LoVo (cell line): ENCODE measurements at places on chromosomes 5 and 9.

GRCh38 chr5:155308289-155308688 lies 294.7 kb downstream of the KIF4B start:
- no peak for DNase-seq

GRCh38 chr5:172175263-172175719 lies 12.7 kb downstream of the STK10 start:
- no peak for DNase-seq

GRCh38 chr5:126503602-126504104 lies 80.4 kb downstream of the GRAMD2B start:
- no peak for DNase-seq

DNA sequence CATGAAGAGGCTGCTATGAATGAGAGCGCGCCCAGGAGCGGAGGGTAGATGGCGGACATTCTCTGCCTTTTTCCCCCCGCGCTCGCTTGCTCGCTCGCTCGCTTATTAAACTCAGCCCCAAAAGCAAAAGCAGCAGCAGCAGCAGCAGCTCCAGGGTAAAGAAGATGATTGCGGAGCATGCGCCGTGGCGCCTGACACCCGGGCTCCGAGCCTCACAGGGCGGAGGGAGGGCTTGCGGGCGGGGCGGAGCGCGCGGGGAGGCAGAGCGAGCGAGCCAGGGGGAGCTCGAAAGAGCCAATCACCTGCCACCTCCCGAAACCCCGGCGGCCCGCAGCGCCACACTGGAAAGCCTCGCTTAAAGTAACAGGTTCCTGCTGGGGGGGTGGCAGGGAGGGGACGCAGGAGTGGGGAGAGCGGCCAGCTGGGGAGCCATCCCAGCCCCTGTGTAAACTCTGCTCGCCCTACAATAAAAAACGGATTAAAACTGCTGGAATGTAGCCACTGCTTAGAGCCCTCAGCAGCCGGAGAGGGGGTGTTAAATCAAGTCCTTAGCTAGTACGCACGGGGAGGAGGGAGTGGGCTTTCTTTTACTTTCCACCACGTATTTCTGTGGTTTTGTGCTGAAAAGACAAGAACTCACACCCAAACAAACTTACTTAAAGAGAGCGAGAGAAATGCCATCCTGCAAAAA lies at the start of gene MLLT3:
TSS of gene MLLT3 (minus strand) at position 170 of the 691 bp plus-strand sequence.
- peak; percentile 97 for DNase-seq

DNA sequence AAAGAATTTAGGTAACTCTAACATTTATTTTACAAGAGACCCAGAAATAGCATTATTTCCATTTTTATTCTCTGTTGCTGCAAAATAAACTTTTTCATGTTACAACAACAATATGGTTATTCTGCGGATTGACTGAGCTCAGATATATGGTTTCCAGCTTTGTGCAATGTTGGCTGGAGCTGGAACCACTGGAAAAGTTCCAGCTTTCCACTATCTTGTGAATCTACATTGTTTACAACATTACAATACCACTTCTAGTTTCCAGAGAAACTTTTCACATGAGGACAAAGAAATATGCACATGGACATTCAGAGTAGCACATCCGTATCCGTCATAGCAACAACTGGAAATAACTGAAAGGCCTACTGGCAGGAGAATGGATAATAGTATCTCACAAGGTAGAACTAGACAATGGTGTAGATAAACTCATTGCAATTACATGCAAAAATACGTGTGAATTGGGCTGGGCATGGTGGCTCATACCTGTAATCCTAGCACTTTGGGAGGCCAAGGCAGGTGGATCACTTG lies 436.1 kb upstream of the ADAMTS16 start:
- DNase-seq = no peak

GRCh38 chr5:9500625-9501024 lies 45.2 kb downstream of the SEMA5A start:
- DNase-seq = no peak

GRCh38 chr9:133843751-133844397 lies 105.7 kb upstream of the SARDH start:
- no peak for DNase-seq

DNA sequence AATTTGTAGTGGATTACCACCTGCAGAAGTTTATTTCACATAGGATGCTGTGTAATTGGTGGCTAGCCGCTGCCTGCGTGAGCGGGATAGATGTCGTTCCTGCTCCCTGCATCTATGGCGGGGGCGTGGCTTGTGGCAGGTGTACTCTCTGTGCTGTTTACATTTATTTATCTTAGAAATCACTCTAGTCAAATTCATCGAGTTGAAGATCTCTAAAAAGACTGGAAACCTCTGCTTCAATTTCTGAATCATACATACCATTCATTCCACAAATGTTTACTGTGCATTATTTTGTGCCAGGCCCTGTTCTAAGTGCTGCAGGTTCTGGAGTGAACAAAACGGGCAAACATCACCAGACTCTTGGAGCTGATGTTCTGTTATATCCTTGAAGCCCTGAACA lies 11.9 kb downstream of the ROPN1L start:
- peak; percentile 24 for DNase-seq

DNA sequence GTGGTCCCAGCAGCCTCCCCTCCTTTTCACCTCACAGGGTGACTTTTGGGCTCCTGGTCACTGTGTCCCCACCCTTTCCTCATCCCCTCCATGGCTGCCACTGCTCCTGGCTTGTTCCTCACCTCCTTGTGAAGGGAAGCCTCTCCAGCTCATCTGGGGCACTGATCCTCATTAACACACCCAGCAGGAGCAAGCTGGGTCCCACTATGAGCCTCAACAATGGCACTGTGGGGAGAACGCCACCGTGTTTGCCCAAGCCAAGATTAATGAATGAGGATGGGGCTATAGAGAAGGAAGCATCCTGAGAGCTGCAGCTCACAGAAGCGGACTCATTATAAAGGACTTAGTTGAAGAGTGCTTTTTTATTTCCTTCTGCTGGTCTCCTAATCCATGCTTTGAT lies 118.4 kb downstream of the MARCHF11 start:
- DNase-seq = no peak

- DNase-seq = no peak
Observed at GRCh38 chr9:127182901-127183746, 60.7 kb upstream of the ANGPTL2 start.

- peak; percentile 70 for DNase-seq
Observed at GRCh38 chr5:55633574-55634208, 78.4 kb downstream of the SLC38A9 start.

- DNase-seq = no peak
Observed at GRCh38 chr9:75858497-75859092, 31.9 kb upstream of the PCSK5 start.

DNA sequence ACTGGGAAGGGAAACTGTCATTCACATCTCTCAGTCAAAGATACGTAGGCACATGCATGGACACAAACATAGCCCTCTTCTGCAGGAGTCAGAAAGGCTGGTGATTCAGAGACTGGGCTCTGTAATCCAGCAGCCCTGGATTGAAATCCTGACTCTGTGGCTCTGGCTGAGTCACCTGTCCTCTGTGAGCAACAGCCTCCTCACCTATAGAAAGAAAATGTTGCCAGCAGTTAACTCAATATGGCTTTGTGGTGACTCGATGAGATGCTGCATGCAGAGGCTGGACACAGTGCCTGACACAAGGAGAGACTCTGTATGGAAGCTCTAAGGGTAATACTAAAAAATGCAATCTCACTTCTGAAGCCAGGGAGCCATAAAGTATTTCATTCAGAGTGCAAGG lies 23.9 kb upstream of the CDKN2AIPNL start:
- DNase-seq = no peak

DNA sequence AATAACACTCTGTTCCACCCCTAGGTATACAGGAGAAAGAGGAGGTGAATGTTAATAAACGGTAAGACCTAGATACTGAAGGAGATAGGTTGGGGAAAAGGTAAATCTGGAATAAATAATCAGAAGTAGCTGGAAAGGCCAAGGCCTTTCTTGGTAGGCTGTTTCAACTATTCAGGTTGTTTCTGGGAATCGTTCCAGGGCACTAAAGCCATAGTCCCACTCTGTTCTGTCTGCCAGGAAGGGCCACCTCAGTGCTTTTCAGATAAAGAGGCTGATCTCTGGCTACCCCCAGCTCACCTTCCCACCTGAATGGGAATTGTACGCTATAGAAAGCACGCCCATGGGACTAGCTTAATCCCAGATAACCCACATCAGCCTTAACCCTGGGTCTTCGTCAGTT lies 32.9 kb downstream of the DCAF12 start:
- no peak for DNase-seq

DNA sequence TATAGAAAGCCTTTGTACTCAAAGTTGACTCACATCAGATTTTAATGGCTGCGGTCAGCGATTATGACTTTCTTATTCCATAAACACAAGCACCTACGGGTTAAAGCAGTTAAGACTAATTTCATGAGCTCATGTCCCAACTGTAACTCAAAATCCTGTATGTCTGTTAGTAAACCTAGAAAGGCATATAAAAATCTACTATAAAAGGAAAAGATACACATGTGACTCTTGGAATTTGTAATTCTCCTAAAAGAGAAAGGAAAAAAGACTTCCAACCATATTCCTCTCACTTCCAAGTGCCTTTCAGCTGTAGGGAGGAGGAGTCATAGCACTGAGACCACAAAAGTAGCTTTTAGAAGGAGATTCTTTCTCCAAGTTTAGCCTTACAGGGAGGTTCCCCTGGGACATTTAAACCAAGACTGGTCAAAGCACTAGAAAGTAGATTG lies 129.1 kb downstream of the EBF1 start:
- no peak for DNase-seq

DNA sequence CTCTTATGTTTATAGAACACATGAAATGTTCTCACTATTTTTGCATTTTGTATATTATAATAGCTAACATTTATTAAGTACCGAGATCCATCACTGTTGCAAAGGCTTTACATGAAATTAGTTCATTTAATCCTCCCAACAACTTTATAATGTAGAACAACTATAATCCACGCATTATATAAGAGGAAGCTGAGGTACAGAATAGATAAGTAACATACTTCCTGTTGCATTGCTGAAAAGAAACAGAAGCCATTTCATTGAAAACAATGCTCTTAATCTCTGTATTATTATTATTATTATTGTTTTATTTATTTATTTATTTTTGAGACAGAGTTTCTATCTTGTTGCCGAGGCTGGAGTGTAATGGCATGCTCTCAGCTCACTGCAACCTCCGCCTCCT lies 7.9 kb upstream of the INSYN2B start:
- DNase-seq = no peak
